NCI-H524 (cell line): ENCODE measurements at places on chromosomes 16 and 17.

DNA sequence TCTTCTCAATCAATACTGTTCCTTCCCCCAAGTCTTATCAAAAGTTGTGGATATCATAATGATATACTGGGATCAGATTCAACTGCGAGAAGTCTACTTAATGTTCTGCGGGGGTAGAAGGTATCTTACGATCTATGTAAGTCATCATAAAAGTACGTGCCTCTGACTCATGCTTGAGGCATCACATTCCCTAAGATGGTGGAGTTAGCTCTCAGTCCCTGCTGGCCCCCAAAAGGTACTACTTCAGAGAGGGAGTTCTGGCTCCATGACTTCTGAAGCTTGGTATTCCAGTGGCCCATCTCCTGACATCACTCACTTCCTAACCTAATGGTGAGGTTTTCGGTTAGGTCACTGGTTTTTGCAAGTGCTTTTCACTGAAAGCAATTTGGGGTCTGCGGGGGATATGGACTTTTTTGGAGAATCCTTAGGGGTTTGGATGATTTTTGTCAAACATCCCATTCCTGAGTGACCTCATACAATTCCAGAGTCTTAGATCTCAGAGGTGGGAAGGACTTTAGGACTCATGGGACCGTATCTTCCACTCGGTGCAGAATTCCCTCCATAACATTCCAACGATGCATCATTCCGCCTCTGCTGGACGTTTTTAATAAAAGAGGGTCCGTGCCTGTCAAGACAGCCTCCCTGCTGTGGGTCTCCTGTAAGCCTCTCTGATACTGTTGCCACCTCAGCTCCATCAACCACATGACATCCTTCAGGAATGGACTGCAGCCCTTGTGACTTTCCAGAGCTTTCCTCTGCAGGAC is 74.3 kb downstream of the DYNLRB2 start:
- no peak for DNase-seq

DNA sequence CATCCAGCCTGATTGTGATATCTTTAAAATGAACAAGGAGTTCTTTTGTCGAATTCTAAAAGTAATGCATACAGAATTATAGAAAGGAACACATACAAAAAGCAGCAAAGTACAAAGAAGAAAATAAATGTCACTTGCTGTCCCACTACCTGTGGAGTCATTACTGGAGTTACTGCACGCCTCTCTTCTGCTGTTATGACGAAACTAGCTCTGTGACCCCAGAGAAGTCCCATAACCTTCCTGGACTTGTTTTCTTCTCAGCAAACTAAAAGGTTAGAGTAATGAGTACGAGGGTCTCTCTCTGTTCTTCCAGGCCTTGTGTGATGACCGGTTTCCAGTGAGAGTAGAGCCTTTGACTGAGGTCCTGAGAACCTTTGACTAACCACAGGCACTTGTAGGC is 26.9 kb downstream of the BANP start:
- DNase-seq = no peak

- DNase-seq = no peak
These were observed 20.1 kb downstream of the RAB40B start for GRCh38 chr17:82678265-82678891.

- no peak for DNase-seq
These were observed 17.3 kb upstream of the ERCC4 start for GRCh38 chr16:13902677-13903076.

- DNase-seq = no peak
These were observed 2.8 kb downstream of the EVPL start for GRCh38 chr17:76024353-76024752.

DNA sequence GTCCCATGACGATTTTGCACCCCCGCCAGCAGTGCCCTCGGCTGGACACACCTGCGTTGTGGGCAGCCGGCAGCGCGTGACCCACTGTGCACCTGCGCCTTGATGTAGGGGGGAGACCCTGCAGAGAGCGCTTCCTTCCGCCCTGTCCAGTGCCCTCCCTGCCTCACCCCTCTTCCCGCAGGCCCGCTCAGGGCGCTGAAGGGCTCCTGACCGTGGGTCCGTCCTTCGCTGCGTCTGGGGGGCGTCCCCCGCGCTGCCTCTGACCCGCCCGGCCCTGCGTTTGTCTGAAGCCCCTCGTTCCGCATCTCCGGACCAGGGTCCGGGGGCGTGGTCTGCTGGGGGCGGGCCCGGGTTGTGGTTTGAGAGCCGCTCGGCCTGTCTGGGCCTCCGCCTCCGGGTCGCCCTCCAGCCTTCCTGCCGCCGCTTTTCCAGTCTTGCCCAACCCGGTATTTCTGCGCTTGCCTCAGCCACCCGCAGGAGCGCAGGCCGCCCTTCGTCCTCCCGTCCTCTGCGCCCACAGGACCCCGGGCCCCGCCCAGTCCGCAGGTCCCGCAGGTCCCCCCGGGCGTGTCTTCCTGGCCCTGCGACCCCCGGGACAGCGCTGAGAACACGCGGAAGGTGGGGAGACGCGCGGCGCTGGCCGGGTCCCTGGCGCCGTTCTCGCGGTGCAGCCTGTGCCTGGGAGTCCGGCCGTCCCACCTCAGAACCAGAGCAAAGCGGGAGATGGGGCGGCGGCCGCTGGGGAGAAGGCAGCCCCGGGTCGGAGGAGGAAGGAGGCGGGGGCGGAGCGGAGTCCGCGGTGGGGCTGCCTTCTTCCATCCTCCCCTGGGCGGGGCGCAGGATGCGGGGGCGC is 4.0 kb upstream of the IL17C start:
- DNase-seq = no peak

DNA sequence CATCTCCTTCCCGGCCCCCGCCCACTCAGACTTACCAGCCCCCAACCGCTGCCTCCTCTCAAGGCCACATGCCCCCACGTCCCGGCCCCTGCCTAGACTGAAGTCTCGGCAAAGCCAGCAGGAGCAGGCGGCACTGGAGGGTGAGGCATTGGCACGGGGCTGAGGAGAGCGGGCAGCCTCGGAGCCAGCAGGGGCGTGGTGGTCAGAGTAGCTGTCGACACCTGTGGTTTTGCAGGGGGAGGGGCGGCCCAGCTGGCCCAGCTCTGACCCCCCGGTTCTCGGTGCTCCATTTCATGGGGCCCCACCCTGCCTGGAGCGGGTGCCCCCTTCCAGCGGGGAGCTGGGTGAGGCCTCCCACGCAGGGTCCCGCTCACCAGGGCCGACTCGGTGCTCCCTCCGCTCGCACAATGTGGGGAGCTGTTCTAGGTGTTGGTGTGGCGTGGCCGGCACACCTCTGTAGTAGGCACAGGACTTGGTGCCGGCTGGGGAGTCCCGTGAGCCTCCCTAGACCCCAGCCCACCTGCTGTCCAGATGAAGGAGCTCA is 4.7 kb downstream of the CDH15 start:
- DNase-seq = no peak

DNA sequence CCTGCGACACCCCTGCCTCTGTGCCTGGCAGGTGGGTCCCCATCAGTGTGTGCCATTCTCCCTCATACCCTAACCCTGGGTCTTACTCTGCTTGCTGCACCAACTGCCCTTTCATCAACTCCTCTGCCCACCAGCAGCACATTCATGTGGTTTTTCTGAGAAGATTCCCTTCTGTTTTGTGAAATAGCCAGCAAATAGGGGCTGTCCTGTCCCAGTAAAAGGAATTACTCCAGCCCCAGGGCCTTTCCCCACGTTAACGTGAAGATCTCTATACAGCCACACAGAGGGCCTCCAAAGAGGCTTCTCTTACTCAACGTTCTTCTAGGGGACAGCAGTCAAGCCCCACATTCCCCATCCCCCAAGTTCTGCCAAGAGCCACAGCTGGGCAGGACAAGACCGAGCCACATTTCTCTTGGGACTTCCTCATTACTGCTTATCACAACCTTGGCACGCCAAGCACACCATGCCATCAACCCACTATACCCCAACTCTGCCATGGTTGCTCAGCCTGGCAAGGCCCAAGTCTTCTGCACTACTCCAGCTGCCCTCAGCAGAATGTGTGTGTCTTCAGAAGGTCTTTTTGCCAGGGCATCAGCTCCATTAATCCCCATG is 18.7 kb upstream of the CCL2 start:
- no peak for DNase-seq

- no peak for DNase-seq
These were observed 35.8 kb upstream of the PITPNM3 start for GRCh38 chr17:6592173-6592572.

- DNase-seq = no peak
These were observed 80.3 kb downstream of the RBFOX3 start for GRCh38 chr17:79530361-79531105.

- DNase-seq = no peak
These were observed 52.8 kb upstream of the SMIM36 start for GRCh38 chr17:55564081-55564480.

GRCh38 chr17:73994946-73995345 is 208.5 kb upstream of the RPL38 start:
- DNase-seq = no peak

DNA sequence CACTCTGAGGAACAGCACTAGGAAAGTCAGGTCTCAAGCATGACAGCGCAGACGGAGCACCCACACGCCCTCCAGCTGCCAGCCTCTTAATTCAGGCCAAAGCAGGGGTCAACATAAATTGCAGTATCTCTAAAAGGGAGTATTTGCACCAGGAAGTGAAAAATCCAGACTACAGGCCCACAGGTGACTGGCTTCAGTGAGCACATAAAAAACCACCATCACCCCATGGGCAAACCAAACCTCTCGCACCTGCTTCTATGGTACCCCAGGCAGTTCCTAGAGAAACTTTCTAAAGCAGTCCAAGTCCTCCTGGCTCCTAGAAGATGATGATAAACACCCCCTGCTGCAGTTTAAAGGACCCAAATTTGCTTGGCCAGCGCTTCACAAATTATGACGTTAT is 129.8 kb downstream of the ZNF423 start:
- DNase-seq = no peak

DNA sequence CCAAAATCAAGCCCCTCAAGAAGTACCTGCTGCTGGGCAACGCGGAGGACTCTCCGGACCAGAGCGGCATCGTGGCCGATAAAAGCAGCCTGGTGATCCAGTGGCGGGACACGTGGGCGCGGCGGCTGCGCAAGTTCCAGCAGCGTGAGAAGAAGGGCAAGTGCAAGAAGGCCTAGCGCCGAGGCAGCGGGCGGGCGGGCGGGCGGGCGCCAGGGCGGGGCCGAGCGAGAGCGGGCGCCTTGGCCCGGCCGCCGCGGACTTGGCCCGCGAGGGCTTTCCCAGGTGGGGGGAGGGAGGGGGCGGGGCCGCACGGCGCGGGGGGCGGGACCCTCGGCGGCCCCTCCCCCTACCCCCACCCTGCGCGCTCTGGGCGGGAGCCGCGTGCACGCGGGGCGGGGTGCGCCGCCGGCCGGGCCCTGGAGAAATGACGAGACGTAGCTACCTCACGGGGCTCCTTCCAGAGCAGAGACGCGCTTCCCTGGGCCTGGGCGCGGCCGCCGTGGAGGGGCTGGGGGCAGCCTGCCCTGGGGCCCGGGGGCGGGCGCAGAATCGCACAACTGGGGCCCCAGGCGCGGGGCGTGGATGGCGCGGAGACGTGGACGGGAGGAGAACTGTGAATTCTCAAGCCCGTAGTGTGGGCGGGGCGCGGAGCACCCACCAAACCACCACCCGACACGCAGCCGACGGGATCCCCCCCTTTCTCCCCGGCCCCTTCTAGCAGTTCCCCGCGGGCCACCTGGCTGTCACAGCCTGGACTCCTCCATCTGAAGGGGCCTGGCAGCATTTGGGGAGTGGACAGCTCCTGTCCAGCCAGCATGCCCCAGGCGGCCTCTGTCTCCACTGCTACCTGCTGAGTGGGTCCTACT is 218.7 kb downstream of the NTN1 start:
- no peak for DNase-seq

DNA sequence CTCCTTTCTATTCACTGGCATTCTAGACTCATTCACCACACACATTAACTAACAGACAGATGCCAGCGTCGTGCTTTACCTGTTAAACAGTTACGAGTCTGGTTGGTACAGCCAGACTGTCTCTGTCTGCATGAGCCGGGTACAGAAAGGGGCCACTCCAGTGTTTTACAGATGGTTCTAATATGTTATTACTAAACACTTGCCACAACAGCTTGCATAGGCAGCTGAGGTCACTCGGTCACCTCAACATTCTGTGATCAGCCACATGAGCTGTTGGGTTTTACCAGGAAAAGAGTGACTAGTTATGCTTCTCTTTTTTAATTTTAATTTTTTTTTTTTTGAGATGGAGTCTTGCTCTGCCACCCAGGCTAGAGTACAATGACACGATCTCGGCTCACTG is 25.2 kb downstream of the CD300A start:
- DNase-seq = peak; percentile 55

GRCh38 chr17:21296097-21297025 is 11.8 kb downstream of the MAP2K3 start:
- no peak for DNase-seq

GRCh38 chr16:47617732-47618131 is 156.6 kb downstream of the PHKB start:
- DNase-seq = no peak

- DNase-seq = peak; percentile 79
These were observed 3.9 kb downstream of the GFAP start for GRCh38 chr17:44911133-44912001.

GRCh38 chr17:10099051-10099571 is 99.3 kb downstream of the GAS7 start:
- DNase-seq = no peak
